ENCODE measurements at places on chromosomes 6 and 20.
A peak's percentile ranks its signal among the peaks of the same experiment; 100 is the strongest.

DNA sequence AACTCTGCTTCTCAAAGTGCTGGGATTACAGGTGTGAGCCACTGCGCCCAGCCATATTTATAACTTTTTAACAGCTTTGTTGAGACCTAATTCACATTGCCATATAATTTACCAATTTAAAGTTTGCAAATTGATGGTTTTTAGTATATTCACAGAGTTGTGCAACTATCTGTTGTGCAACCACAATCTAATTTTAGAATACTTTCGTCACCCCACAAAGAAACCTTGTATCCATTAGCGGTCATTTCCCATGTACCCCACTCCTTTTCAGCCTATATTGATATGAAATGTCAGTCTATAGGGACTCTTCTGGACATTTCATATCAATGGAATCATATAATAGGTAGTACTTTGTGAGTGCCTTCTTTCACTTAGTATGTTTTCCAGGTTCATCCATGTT, 55.8 kb downstream of the FOXO3 start:
- DNase-seq: peak; percentile 18

DNA sequence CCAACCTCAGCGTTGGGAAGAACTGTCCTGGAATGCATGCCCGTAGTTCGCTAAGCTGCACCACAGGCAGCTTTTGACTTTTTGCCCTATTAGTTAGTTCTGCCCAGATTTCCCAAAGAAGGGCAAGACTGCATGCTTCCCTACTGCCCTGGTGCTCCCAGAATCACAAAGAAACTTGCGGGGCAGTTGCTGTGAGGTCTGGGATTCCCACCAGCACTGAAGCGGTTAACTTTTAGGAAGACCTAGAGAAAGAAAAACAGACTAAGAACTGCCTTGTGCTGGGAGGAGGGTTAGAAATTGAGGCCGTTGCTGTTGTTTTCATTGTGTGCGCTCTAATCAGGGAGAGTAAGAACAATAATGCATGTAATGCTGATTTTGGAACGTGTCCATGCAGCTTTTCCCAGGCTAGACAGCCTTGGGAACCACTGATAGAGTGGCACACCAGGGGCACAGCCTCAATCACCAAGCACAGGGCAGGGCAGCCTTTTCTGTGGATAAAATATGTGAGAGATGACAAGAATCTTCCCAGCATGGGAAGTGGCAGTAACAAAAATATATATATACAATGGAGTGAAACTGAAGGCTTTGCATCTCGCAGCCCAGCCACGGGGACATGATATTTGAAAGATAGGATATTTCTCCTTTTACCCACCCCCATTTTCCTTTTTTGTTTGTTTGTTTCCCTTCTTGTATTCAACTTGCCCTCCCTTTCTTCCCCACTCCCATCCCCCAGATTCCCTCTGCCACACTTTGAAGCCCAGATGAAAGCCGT, 137.7 kb upstream of the HEY2 start:
- no peak for DNase-seq

DNA sequence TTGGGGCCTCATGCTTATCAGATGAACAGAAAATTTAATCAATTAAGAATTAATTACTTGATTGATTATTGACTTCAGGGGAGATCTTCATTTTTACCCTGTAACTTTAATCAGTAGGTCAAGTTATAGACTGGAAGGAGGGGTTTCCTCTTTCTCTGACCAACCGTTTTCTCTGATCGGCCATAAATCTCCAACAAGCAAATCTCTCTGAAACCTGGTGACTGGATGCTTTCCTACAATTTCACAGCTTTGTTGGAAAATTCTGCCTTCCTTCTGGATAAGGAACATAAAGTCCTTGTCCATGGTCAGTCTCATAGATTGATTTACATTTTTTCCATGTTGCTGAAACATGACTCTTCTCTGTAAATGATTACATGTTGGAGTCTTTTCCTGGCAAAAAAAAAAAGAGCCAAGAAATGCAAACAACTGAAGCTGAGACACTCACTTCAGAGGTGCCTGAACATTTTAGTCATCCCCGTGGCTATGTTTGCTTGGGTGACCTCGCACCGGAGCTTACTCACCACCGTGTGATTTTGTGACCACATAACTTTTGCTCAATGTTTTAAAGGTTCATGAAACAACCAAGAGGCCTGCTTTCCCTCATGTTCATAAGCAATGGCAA, 31.0 kb downstream of the IRF4 start:
- peak; percentile 94 for DNase-seq

DNA sequence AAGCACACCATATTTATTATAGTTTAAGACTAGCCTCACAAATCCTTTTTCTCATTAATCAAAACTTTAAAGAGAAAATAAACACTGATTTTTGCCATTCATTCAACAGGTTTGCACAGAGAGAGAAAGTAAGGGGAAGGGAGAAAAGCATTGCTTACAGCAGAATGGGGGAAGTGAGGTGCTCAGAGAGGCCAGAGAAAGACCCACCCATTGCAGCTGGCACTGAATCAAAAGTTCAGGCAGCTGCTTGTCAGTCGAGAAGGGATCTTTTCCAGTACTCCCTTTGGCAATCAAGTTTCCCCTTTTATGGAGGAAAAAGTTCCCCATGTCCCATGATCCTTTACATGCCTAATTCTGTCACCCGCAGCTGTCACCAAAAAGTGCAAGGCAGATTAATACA, 8.0 kb upstream of the CRISP2 start:
- DNase-seq: no peak

DNA sequence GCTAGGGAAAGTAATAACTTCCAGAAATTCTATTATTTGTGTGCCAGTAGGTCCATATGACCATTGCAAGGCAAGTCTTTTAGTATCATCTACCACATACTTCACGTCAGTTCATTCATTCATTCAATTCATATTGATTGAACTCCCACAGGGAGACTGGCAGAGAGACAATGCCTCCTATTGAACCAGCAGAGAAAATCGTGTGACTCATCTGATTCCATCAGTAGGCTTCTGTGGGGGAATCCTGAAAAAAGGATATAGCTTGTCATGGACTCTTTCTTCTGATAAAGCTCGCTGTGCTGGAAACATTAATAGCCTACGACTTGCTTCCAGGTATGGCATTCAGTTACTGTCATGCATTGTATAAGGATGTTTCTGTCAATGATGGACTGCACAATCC, 45.3 kb upstream of the CNR1 start:
- DNase-seq: no peak

- peak; percentile 71 for DNase-seq
Observed at GRCh38 chr6:105087571-105088211, 92.1 kb downstream of the POPDC3 start.

- no peak for DNase-seq
Observed at GRCh38 chr6:43884652-43885022, 114.6 kb downstream of the VEGFA start.

DNA sequence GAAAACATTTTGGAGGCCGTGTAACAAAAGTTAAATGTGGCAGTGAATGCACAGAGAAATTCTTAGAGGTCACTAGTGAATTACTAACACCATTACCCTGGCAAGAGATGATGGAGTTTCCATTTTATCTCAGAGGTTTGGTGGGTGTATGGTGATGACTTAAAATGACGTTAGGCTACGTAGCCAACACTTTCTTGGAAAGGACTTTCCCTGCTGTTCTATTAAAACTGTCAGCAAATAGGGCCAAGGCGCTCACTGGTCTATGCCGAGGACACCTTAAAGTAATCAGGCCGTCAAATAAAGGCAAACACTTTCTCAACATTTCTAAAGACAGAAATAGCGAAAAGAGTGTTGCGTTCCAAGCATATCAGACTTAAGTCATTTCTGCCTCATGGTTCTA, 160.8 kb downstream of the GMPR start:
- no peak for DNase-seq

GRCh38 chr6:45851034-45851400, 164.6 kb downstream of the CLIC5 start:
- DNase-seq: no peak

GRCh38 chr6:129671442-129672340, 38.3 kb downstream of the ARHGAP18 start:
- no peak for DNase-seq

- DNase-seq: no peak
Observed at GRCh38 chr20:63228806-63229205, 6.9 kb upstream of the BIRC7 start.

DNA sequence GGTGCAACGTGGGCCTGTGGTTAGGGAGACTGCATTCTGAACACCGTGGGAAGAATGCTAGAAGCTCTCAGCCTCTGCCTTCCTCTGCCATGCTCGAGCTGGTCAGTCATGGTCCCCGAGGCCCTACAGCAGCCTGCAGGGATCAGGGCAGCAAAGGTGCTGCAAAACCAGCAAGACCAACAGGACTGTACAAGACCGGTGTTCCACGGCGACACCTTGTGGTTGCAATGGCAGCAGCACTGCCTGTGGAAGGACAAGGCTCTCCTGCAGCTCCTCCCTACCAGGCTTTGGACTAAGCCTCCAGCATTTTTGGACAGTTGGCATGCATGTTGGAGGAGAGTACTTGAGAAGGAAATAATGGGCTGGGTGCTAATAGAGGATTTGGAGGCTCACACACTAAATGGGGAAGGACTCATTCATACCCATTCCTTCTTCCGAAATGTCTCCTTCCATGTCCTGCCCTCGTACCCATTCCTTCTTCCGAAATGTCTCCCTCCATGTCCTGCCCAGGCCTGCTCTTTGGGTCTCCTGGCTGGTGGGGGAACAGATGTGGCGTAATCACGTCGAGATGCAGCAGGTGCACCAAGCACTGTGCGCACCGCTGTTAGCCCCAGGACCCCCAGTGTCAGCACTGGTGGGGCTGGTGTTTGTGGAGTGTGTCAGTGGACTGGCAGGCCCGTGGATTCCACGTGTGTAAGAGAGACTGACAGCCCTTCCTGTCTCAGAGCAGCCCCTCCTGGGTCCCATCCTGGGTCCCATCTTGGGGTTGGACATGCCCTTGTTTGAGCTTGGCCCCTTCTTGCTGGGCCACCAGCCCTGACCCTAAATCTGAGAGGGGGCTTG, 18.6 kb upstream of the MYT1 start:
- no peak for DNase-seq

- no peak for DNase-seq
Observed at GRCh38 chr6:166462461-166463135, 79.9 kb upstream of the MPC1 start.

GRCh38 chr6:95519228-95520037, 57.9 kb upstream of the MANEA start:
- no peak for DNase-seq

DNA sequence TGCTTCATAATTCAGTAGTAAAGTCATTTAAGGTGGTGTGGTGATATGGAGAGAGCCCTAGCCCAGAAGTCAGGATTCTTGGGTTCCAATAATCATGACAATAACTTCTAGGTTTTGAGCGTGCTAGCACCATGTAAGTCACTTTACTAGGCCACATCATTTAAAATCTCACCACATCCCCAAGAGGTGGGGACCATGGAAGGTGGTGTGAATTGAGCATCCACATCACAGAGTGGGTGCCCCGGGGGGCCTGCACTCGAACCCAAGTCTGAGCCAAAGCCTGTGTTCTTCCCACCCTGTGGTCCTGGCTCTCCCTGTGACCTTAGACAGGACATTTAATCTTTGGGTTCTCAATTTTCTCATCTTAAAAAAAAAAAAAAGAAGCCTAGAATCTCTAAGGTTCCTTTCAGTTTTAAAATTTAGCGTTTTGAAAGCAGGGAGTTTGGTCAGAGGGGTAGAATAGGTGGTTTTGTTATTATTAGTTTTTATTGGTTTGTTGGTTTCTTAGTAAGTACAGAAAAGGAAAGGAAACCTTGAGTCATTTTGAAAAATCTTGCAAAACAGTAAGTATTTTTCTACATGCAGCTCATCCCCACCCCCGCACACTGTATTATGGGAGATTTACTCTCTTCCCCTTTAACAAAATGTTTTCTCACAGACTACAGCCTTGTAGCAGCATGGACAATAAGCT, 26.4 kb downstream of the ARMC2 start:
- DNase-seq: no peak

DNA sequence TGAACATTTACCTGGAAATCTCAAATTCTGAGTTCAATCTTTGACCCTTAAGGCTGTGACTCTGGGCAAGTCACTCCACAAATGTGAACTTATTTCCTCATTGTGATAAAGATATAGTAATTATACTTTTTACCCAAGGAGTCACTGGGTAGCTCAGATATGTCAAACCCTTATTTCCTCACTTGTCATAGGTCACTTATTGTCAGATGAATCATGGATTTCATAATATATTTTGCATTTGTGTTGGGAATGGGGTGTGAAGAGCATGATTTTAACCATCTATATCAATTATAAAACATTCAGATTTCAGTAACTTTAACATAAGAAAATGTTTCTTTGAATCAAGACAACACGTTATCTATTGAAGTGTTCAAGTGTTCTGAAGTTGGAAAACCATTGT, 3.7 kb upstream of the CARMIL1 start:
- DNase-seq: peak; percentile 34

DNA sequence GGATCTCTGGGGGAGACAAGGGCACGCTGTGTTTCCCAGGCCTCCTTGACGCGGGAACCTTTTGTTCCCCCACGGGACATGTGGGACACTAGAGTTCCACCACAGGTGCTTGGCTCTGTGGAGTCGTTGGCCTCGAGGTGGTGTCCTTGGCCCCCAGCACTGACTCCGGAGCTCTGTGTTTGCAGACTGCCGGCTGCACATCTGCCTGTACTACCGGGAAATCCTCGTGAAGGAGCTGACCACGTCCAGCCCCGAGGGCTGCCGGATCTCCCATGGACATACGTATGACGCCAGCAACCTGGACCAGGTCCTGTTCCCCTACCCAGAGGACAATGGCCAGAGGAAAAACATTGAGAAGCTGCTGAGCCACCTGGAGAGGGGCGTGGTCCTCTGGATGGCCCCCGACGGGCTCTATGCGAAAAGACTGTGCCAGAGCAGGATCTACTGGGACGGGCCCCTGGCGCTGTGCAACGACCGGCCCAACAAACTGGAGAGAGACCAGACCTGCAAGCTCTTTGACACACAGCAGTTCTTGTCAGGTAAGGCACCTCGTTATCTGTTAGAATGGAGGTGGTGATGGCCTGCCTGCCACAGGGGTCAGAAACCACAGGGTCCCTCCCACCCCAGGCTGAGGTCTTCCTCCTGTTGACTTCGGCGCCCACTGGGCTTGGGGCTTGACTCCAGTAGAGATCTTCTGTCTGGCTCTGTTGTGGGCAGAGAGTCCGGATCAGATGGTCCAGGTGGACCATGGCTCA, 9.9 kb downstream of the IRF4 start:
- DNase-seq: no peak

DNA sequence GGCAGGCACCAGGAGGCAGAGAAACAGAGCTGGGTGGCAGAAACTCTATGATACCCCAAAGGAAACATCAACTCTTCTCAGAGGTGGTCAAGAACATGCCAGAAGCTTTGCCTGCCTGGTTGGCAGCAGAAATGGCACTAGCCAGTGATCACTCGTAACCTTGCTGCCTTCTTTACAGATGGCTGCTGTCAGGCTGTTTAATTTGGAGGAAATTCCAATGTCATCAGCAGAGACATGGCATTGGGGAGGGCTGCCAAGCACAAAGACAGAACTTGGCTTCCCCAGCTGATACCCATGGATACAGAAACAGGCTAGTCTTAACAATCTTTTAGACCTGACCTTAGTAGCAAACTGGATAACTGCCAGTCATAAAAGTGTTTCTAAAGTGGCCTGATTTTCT, 153.6 kb downstream of the GMPR start:
- no peak for DNase-seq

GRCh38 chr6:135250234-135250633, 69.1 kb downstream of the MYB start:
- DNase-seq: no peak
